ENCODE measurements at places on chromosomes 16 and 17.

- DNase-seq = no peak
These were observed 1.2 kb downstream of the LLGL2 start for GRCh38 chr17:75526555-75527270.

GRCh38 chr16:20946015-20946629 lies 45.6 kb downstream of the LYRM1 start:
- no peak for DNase-seq

DNA sequence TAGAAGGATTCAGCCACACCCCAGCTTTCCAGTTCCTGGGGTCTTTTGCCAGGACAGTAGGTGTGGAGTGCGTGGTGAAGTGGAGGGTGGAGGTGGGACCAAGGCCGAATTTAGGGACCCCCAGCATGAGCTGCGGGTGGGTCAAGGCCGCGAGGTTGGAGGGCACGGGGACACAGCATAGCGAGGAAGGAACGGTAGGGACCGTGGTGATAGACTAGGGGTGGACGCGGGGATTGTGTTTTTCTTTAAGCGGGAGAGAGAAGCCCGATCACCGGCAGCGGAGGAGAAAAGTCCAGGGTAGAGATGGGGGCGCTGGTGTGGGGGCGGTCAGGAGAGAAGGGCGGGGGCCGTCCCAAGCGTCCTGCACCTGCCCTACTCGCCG lies 261 bp upstream of the B4GALNT2 start:
- no peak for DNase-seq

DNA sequence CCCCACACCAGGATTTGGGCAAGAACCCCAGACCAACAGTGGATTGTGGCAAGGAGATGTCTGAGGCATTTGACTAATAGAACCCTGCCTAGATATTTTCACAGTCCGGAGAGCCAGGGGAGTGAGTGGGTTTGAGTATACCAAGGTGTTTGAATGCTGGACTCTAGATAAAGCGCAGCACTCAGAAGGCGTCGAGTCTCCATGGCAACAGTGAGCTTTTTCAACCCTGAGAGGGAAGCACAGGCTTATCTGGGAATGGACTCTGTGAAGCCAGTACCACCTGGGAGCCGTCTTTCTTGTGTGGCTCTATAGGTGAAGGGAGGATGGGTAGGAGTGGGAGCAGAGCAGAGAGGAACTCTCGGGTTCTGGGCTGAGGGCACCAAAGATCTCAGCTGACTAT lies 147.0 kb downstream of the SHISA6 start:
- DNase-seq = no peak

DNA sequence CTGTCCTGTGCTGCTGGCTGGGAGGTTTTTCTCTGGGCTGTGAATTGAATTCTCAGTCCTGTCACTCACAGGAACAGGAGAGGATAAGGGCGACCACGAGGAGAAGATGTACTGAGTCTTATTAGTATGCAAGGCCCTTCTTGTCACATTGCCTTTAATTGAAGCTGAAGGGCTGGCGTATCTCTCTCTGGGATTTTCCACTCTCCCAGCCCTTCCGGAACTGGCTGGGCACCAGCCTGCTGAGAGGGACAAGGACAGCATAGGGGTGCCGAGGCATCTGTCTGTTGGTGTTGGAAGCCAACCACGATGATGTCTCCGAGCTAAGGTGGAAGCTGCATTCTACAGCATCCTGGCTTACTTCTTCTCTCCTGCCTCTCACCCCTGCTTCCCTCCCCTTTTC lies 33.2 kb downstream of the GPRC5B start:
- no peak for DNase-seq

DNA sequence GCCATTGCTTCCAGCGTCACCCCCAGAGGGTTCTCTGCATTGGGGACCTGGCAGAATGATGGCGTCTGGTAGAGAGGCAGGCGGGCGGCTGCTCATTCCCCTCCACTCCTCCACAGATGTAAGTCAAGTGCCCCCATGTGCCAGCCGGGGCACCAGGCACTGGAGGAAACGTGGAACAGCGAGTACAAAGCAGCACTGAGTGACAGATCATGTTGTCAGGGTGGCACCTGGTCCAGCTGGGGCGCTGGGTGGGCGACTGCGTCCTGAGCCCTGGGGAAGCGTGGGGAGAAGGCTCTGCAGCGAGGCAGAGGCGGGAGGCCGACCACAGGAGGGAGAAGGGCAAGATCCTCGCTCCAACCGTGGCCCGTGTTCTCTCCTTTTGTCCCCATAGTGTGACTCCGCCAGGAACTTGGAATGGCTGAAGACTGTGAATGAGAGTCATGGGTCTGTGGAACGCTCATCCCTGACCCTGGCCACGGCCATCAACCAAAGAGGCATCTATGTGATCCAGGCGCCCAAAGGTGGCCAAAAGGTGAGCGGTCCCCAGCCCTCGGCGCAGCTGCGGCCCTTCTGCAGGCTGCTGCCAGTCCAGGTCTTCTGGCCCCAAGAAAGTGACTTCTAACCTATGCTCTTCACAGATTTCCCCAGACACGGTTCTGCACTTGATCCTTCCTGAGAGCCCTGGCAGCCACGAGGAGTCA lies 76.7 kb downstream of the RNF213 start:
- DNase-seq = no peak

GRCh38 chr17:28575126-28575795 lies 1.4 kb downstream of the ALDOC start:
- DNase-seq = peak; percentile 62

GRCh38 chr16:1815461-1815860 lies 11.2 kb downstream of the HAGH start:
- no peak for DNase-seq

DNA sequence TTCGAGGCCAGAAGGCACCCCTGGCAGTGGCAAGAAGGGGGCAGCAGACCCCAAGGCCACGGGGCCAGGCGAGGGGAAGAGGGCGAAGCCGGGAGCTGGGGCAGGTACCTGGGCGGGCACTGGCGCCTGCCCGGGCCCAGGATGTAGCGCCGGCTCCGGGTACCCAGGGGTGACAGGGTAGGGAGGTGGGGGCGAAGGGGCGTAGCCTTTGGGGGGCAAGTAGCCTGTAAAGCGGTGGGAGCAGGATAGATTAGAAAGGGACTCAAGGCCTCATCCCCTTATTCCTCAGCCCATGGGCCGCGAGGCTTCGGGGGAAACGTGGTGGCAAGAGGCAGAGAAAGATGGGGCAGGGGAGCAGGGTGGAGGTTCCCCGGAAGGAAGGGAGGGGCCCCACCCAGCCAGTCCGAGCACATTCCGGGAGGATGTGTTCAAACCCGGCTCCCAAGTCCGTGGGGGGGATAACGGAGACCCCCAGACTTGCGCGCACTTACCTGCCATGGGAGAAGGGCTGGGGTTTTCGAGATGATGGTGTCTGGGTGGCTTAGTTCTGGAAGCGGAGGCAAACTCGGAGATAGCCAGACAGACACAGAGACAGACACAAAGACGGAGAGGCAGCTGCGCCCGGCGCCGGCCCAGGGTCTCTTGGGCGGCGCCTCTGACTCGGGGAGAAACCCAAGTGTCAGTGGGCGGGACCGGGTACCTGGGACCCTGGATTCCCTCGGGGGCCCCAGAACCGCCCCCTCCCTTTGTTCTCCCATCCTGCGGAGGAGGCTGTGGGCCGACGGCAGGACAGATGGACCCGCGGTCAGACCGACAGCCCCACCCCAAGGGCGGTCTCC lies 493 bp downstream of the PLSCR3 start:
- no peak for DNase-seq

DNA sequence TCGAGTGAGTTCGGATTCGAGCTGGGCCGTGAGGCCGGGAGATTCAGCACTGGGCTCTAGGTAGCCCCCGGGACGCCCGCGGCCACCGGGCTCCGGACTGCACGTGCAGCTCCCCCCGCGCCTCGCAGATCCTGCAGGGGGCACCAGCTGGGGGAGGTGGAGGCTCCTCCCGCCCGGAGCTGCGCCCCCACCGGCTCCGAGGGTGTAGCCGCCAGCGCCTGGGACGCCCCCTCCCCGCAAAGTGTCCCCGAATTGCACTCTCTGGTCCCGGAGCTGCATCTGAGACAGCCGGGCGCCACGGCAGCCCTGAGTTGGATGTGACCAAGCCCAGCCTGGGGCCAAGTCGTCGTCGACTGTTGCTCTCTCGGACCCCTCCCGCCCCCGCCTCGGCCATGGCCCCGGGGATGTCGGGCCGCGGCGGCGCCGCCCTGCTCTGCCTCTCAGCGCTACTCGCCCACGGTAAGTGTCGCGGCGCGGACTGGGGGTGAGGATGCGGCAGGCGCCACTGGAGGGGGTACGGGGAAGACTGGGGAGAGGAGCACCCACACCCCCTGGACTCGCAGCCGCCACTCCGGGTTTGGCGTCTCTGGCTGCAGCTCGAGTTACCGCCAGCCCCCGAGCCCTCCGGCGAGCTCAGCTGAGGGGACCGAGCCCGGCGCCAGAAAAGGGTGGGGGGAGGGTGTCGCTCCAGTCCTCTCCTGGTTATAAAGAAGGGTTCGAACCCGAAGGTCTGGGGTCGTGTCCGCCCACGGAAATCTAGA lies 1.5 kb downstream of the TMEM132E start:
- DNase-seq = peak; percentile 43

GRCh38 chr17:5050278-5050677 lies 15.1 kb upstream of the SLC52A1 start:
- DNase-seq = no peak

DNA sequence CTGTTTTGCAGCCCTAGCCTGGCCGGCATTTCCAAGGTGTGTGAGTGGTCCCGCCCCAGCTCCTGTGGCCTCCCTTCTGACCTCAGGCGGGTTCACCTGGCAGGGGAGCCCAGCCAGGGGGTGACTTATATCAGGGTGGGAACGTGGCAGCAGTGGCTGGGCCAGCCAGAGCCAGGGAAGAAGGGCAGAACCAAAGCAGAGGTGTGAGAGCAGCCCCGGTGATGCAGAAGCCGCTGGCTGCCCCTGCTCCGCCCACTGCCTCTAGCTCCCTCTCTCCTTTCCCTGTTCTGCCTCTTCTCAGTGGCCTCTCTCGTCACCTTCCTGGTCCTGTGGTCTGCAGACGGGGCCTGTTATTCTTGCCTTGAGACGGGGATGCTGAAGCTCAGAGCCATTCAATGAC lies 12.1 kb downstream of the MGAT5B start:
- DNase-seq = no peak

DNA sequence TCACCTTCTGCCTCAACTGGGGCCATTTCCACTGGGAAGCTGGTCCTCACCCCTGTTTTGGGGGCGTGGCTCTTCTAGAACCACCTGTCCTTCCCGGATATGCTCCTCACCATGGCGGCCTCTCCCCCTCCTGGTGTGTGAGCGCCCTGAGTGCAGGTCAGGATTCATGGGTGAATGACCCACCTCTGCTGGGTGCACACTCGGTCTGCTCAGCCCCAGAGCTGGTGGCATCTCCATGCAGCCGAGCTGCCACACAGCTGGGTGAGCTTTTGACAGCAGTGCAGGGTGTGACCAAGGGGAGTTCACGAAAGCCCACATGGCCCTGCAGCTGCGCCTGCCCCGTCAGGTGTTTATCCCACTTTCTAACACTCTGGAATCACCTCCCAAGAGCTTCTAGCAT lies 27.3 kb downstream of the GRIN2C start:
- no peak for DNase-seq

DNA sequence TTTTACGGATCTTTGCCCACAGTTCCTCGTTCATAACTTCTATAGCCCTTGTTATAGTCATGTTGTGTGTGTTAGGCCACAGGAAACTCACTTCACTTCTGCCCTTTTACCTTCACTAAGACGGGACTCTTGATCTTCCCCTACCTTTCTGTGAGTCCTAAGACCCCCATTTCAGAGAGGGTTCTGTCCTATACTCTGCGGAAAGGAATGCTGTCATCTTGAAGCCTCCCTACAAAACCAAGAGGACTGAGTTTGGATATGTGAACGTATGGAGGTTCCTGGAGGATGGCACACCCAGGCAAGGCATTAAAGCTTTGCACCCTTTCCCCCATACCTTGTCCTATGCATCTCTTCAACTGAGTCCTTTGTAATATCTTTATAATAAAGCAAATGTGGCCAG lies 3.7 kb downstream of the UBB start:
- DNase-seq = no peak

DNA sequence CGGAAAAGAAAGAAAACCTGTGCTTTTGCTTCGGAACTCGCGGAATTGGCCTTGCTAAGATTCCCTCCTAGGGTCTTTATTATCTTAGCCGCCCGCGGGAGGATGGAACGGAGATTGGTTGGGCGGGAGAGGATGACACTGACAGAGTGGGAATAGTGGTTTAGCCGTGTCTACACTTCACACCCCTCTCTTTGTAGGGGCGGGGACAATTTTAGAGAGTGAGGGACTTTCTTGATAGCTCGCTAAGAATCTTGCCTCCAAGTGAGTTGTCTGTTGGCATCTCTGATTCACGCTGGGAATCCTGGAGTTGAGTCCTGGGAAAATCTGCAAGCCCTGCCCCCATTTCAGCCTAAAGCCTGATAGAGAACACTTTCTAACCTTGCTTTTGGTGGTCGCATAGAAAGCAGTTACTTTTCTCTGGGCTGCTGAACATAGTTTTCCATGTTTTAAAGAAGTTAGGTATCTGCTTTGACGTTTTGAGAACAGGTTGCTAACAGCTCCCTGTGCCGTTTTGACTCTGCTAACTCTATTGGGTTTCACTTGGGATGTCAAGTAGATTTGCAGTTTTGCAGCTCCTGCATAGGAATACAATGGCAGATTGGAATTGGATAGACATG lies 697 bp downstream of the NOL11 start:
- DNase-seq = peak; percentile 14

DNA sequence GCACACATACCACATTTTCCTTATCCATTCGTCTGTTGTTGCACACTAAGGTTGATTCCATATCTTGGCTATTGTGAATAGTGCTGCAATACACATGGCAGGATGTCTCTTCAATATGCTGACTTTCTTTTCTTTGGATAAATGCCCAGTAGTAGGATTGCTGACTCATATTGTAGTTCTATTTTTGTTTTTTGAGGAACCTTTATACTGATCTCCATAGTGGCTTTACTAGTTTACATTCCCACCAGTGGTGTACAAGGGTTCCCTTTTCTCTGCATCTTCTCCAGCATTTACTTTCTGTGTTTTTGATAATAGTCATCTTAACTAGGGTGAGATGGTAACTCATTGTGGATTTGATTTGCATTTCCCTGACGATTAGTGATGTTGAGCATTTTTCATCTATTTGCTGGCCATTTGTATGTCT lies 118.1 kb downstream of the STXBP4 start:
- DNase-seq = no peak

DNA sequence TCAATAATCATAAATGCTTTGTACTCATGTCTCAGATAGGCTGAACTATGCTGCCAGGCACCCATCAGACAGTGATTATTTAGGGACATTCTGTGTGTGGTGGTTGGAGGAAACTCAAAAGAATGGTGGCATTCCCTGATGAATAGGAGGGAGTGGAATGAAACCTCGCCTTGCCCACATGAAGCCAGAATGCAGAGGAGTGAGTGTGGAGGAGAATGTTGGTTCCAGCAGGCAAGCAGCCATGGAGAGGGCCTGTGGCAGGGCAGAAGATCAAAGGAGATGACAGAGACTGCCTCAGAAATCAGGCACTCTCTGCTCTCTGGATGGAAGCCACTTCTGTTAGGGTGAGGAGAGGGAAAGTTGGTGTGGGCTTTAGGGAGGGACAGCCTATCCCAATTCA lies 22.5 kb downstream of the KCTD19 start:
- no peak for DNase-seq

GRCh38 chr17:8618825-8619224 lies 11.7 kb downstream of the MYH10 start:
- no peak for DNase-seq
